Naive B cell (primary cell): ENCODE measurements at places on chromosomes 11 and 22.
A peak's percentile ranks its signal among the peaks of the same experiment; 100 is the strongest.

DNA sequence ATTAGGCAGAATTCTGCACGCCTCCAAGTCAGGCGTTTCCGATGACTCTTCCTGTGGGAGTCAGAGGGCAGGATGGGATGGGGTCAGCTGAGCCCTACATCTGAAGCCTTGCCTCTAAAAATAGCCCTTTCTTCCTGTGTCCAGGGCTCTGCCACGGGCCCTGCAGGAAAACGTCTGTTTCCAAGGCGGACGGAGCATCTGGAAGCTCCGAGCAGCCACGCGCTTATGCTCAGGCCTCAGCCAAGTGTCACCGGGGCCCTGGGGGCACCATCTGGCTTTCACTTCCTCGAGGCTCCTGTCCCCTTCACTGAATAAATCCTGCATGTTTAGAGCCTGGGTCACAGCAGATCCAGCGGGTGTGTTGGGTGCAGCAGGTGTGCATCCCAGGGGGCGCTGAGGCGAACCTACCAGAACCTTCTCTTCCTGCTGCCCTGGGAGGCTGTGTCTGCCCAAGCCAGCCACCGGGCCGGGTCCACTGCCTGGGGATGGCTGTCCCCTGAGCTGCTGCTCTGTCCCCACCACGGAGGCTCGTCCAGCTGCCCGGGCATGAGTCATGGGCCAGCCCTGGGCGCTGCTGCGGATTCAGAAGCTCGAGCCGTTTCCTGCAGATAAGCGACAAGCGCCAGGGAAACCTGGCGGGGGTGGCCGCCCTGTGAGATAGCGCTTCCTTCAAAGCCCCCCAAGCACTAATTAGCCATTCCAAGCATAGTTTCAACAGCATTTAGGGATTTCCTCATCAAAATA, 32.0 kb upstream of the LINC01488 start:
- no peak for DNase-seq

DNA sequence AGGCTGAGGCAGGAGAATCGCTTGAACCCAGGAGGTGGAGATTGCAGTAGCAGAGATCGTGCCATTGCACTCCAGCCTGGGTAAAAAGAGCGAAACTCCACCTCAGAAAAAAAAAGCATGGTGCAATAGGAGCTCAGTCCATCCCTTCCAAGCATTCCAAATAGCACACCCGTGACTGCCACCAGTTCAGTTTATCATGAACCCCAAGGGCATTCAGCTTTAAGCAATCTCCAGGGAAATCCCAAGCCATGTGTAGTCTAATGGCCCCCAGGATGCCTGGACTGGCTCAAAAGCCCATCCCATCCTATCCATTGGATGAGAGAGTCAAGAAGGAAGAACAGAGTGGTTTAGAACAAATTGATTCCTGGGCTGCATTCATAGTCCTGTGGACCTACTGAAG, 16.2 kb downstream of the MICAL3 start:
- no peak for DNase-seq

GRCh38 chr22:19779011-19779421, 18.4 kb downstream of the TBX1 start:
- DNase-seq, result no peak

GRCh38 chr11:92330114-92330513, 105.5 kb downstream of the FAT3 start:
- DNase-seq, result no peak

GRCh38 chr11:120211522-120212258, 858 bp downstream of the OAF start:
- no peak for DNase-seq

DNA sequence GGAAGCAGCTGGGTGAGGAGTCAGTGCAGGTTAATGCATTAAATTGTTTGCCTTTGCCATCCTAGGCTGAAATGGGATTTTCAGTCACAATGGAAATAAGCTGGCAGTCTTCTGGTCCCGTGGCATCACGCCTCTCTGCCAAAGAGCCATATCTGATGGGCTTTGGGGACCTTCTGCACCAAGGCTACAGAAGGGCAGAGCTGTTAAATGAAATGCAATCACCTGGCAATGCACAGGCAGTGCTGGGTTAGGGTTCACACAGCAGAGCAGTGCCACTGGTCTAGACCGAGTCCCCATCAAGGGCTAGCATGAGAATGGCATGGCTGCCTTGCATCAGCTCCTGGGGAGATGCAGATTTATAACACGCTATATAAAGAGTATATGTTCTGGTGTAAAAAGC, 749.2 kb downstream of the NTM start:
- DNase-seq, result no peak

GRCh38 chr11:19450282-19450681, 209.5 kb upstream of the E2F8 start:
- no peak for DNase-seq

DNA sequence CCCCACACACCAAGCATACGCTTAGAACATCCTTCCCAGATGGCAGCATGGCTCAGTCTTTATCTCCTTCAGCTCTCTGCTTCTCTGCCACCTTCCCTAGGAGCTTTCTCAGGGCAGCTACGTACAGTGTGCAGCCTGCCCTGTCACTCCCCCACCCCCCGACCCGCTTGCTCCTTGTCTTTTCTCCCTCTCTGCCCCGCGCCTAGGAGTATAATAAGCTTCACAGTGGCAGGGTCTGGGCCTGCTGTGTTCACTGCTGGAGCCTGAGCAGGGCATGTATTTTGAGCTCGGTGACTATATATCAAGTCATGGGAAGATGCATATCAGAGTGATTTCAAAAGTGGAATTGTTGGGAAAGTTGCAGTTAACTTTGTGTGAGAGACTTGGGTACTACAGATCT, 55.8 kb upstream of the ADSL start:
- no peak for DNase-seq

DNA sequence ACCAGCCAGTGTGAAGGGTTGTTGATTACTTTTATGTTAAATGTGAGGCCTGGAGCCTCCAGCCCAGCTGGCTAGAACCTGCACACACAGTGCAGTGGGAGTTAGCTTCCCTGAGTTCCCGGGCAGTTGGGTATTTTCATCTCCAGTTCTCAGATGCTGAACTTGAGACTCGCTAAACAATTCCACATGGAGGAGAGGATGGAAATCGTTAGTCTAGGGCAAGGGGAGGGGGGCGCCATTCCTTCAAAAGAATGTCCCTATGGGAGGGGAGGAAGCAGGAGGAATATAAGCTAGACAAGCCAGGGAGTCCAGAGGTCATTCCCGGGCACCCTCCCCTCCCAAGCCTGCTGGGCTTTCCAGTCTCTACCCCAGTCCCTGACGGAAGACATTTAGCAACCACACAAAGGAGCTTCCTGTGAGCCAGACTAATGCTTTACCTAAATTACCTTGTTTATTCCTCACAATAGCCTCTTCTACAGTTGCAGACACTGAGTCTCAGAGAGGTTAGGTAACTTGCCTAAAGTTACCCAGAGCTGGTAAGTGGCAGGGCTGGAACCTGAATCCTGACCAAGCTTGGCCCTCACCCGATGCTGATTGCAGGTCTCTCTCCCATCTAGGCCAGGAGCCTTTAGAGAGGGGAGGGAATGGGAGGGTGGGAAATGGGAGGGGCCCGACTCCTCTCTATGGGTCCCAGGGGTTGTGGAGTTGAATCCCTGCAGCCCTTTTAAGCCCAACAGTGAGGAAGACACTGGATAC, 1.9 kb upstream of the TSKU start:
- DNase-seq, result no peak

DNA sequence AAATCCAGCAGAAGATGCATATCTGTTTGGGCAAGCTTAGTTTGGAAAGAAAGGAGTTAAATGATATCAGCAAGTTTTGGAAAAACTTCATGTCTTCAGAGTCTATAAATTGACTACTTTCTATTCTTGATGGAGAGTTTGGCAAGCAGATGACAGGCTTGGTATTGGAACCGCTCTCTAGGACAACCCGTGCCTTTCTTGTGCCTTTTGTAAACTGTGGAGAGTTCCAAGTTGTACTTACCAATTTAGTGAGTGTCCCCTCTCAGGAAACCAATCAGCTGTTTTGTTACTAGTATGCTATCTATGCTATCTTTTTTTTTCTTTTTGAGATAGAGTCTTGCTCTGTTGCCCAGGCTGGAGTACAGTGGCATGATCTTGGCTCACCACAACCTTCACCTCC, 43.7 kb upstream of the CTTN start:
- no peak for DNase-seq

DNA sequence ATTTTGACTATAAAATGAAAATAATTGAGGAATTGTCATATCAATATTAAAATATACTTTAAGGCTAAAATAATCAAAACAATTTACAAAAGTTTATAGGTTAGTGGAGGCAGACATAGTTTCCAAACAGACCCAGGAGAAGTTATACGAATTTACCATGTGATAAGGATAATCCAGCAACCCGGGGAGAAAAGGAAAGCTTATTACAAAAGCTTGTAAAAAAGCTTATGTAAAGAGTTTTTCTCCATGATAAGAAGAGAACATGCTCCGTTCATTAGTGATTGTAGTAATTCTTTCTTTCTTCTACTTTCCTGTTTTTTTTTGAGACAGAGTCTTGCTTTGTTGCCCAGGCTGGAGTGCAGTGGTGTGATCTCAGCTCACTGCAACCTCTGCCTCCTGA, 79.0 kb downstream of the ATXN10 start:
- DNase-seq, result no peak

GRCh38 chr22:48070083-48070482, 1307.6 kb downstream of the TBC1D22A start:
- no peak for DNase-seq

- no peak for DNase-seq
Observed at GRCh38 chr11:70068950-70069349, 9.2 kb upstream of the ANO1 start.

DNA sequence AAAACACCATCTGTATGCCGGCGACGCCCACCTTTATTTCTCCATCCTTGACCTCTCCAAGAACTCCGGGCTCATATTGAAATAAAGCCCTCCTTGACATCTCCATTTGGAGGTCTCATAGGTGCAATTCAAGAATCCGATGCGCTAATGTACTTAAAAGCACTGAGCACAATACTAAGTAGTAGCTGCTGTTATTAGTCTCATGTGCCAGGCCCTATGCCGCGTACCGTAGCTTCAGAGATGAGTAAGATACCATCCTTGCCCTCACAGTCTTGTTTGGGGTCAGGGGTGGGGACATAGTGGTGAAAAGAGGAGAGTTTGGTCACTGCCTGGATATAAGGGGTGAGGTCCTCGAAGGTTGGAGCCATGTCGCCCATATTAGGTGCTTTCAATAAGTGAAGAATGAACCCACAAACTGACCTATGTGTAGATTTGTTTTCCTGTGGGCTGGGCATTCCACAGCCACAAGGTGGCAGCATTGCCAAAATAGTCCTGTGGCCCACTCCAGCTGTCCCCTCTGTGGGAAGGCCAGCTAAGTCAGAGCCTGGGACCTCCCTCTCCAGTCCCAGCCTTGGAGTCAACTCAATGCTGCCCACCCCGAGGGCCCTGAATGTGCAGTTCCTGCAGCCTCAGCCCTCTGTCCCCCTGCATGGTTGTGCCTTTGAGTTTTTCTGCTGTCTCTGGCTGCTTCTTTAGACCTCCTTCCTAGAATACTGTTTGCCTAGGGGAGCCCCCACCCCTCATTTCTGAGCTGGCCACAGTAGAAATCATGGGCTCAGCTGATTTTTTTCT, 6.5 kb downstream of the DCPS start:
- peak; percentile 30 for DNase-seq

DNA sequence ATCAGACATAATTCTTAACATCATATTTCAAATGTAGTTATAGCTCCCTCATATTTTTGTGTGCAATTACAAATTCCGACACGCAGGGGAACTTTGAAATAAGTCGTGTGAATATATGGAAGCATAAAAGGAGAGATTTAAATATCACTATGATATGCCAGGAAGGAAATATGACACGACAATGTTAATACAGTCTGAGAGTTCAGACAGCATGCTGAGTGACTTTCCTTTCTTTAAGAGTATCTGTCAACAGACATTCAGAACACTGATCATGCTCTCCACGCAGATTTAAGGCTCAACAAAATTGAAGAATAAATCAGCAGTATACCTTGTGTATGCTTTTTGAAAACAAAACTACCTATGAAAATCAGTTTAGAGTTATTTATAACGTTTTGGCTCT, 232.6 kb upstream of the CARD18 start:
- no peak for DNase-seq

GRCh38 chr22:46359362-46359761, 23.8 kb downstream of the TRMU start:
- DNase-seq, result no peak

DNA sequence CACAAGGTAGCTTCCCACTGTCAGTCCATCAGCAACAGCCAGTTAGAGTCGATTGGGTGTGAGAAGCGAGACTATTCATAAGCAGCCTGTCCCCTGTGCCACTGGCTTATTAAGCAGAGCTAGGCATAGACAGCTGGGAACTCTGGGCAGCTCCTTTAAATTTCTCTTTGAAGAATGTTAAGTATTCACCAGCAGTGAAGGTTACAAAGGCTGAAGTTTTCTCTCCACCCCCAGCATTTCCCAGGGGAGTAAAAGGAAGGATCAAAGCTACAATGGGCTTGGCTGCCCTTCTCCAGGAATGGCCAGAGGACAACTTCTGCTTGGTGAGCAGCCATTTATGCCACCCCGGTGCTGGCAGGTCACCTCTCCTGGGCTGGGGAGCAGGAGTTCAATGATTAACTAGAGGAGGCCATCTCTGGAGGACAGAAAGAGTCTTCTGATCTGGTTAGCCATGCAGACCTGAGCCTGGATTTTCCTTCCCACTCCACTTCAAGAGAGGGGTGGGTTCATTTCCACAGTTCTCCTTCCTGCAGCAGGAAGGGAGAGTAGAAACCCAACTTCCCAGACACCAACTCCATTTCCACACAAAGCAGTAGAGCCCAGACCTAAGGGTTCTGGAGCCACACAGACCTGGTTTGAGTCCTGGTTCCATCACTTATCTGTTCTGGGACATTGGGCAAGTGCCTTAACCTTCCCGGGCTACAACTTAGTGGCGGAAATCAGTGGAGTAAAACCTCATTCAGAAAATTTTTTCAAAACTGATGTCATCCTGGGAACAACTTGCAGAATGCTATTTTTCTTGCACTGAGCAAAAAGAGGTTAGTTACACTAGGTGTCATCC, 22.6 kb downstream of the POU2AF3 start:
- no peak for DNase-seq

GRCh38 chr22:41787331-41787730, 13.1 kb upstream of the CCDC134 start:
- no peak for DNase-seq

DNA sequence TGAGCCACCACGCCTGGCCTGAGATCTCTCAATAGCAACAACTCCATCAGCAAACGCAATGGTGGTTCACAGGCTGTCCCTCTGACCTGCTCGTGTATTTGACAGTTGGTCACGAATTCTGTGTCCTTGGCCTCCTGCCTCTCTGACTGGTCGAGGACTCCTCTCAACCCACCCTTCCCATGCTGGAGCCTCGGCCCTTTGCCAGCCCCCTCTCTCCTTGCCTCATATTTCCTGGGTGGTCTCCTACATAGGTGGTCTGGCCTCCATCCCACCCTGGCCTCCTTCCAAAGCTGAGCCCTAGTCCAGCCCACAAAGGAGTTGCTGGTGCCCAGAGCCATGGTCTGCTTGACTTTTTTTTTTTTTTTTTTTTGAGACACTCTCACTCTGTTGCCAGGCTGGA, 11.4 kb upstream of the A4GALT start:
- no peak for DNase-seq
